ENCODE measurements at places on chromosomes 2 and 18. TPM values are rescaled to one million over a fixed set of nuclear protein-coding genes. Genes with fewer than 3 reads are reported as not detected.
A peak's percentile ranks its signal among the peaks of the same experiment; 100 is the strongest.

GRCh38 chr2:197058777-197059300, 132.3 kb upstream of the PGAP1 start:
- DNase-seq = no peak
- no peaks in the 10 kb centered on the region for H3K27me3 ChIP-seq
- no peak overlapping the region for H3K27ac ChIP-seq
- H3K4me3 ChIP-seq = no peak overlapping the region
- H3K4me1 ChIP-seq = no peaks in the 10 kb centered on the region

DNA sequence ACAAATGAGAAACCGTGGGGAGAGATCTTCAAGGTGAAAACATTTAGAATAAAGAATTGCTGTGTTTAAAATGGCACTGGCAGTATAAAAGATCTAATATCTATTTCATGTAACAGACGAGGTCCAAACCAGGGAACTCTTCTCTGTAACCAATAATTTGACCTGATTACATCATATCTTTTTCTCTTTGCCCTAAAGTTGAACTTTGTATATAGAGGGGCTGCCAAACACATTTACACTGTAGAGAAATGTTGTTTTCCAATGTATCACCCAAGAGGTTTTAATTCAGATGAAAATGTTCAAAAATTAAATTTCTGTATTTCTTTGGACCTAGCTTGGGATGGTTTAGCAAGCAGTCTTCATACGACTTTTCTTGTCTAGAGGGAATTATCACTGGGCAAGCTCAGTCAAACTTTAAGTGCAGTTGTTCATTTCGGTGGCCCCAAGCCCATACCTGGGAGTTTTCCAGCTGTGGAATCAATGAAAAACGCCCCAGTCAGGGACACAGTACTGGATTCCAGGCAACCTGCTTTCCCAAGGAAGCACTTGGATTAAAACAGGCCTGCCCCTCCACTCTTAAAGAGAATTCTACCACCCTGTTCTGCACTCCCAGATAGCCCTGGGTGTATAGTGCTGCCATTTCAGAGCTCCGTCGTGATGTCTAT, 208.5 kb upstream of the FN1 start:
- no peak overlapping the region for H3K27ac ChIP-seq
- H3K27me3 ChIP-seq = no peaks in the 10 kb centered on the region
- no peaks in the 10 kb centered on the region for H3K36me3 ChIP-seq
- no peak overlapping the region for H3K4me3 ChIP-seq

INPP5D gene
- 1.8 TPM for total RNA-seq

DNA sequence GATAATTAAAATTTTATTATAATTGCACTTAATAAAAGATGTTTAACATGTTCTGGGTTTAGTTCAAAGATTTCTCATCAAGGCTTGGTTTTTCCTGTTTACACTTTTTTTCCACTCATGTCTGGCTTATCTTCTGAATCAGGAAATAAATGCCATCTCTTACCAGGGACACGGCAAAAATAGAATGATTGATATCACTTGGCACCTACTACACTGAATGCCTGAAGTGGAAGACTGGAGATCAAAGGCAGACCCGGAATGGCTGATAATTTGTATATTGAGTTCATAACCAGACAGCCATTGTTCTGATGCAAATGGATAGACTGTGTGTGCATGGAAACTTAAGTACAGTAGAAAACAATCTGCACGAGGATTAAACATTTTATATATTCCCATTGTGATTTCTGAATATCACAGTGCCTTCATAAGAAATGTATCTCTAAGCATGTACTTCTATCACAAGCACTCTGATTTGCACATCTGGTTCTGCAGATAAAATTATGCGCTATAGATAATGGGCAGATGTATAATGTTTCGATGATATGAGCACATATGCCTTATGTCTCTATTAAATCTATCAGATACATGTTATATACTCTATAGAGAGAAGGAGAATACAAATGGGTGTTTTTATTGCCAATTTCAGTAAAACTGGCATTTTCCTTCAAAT, 304.8 kb downstream of the RND3 start:
- no peak for DNase-seq
- no peak overlapping the region for H3K4me3 ChIP-seq
- no peak overlapping the region for H3K27ac ChIP-seq
- H3K36me3 ChIP-seq = no peaks in the 10 kb centered on the region
- H3K27me3 ChIP-seq = no peaks in the 10 kb centered on the region

RGPD3 gene
- 0.15 TPM for total RNA-seq

- no peak overlapping the region for H3K4me3 ChIP-seq
- DNase-seq = no peak
- no peaks in the 10 kb centered on the region for H3K4me1 ChIP-seq
- no peaks in the 10 kb centered on the region for H3K36me3 ChIP-seq
- 0 out of 2 replicates have a peak, but pooled peaks cover 4% of the 10 kb centered on the region for H3K27me3 ChIP-seq
Observed at GRCh38 chr2:240215676-240216051, 75.2 kb upstream of the OTOS start.

GRCh38 chr2:191740016-191740419, 62.1 kb downstream of the NABP1 start:
- H3K36me3 ChIP-seq = no peaks in the 10 kb centered on the region
- DNase-seq = no peak
- no peak overlapping the region for H3K4me3 ChIP-seq
- no peaks in the 10 kb centered on the region for H3K27me3 ChIP-seq

- H3K4me1 ChIP-seq = no peaks in the 10 kb centered on the region
- peak; percentile 12 for DNase-seq
- H3K36me3 ChIP-seq = no peaks in the 10 kb centered on the region
Observed at GRCh38 chr2:194383401-194383800, 1273.6 kb upstream of the SLC39A10 start.

DNA sequence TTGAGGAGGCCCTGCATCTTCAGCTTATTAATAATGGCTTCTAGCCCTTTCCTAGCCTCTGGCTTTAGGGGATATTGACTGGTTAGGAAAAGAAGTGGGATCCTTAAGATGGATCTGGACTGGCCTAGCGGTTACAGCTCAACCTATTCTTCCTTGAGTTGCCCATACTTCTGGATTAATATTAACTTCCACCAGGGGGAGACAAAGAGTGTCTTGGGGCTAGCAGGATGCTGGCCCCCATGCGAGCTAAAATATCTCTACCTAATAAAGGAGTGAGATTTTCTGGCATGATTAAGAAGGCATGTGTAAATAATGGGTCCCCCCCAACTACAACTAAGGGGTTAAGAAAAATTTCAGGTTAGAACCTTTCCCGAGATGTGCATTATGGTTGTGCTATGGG, 23.2 kb upstream of the PLA2R1 start:
- no peaks in the 10 kb centered on the region for H3K4me1 ChIP-seq
- no peak overlapping the region for H3K4me3 ChIP-seq
- H3K27me3 ChIP-seq = no peaks in the 10 kb centered on the region
- H3K36me3 ChIP-seq = no peaks in the 10 kb centered on the region

SULT6B1 gene
- total RNA-seq = not detected

IL36B gene
- not detected for total RNA-seq

SIX3 gene
- total RNA-seq = 1.2 TPM

GRCh38 chr18:6482198-6482977, 67.7 kb upstream of the L3MBTL4 start:
- H3K36me3 ChIP-seq = no peaks in the 10 kb centered on the region
- H3K27ac ChIP-seq = no peak overlapping the region
- DNase-seq = no peak
- H3K4me3 ChIP-seq = no peak overlapping the region
- H3K27me3 ChIP-seq = no peaks in the 10 kb centered on the region

GRCh38 chr2:101516823-101517690, 42.1 kb upstream of the RFX8 start:
- H3K27ac ChIP-seq = no peak overlapping the region
- H3K4me1 ChIP-seq = peaks cover 8% of the 10 kb centered on the region
- H3K4me3 ChIP-seq = no peak overlapping the region
- no peaks in the 10 kb centered on the region for H3K36me3 ChIP-seq
- H3K27me3 ChIP-seq = no peaks in the 10 kb centered on the region

DNA sequence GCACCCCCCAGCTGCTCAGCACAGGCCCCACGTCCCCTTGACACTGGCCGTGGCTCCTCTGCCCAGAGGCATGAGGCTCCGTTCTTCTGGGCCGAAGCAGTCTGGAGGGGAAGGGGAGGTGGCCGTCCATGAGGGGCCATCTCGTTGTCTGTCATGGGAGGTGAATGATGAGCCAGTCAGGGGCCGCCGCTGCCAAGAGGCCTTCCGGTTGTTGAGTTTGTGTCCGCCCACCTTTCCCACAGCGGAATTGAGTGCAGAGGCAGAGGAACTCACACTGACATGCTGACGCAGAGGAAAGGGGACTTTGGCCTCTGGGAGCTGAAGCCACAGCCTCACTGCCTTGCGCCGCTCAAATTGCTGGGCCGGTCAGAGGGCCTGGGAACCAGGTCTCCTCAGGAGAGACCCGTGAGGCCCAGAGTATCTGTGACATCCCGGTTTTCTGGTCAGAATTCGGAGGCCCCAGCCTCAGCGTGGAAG, 268.4 kb downstream of the ATAD2B start:
- no peaks in the 10 kb centered on the region for H3K27me3 ChIP-seq
- no peak overlapping the region for H3K27ac ChIP-seq
- DNase-seq = no peak
- no peak overlapping the region for H3K4me3 ChIP-seq

DNA sequence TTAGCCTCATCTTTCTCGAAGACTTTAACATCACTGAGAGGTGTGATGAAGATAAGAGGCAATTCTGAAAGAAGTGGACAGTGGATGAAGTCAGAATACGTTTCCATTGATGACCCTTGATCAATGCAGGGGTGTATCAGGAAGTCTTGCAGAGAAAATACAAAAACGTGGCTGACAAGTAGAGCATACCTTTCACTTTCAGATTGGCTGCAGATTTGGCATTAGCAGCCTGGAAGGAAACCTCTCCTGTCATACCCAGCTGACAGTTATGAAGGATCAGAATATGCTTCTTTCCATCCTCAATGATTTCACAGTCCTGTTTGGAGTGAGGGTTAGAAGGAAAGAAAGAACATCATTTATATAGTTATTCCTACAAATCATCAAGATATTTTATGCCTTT, 152.5 kb downstream of the PLEKHA3 start:
- H3K4me1 ChIP-seq = no peaks in the 10 kb centered on the region
- H3K4me3 ChIP-seq = no peak overlapping the region
- no peak for DNase-seq
- no peaks in the 10 kb centered on the region for H3K36me3 ChIP-seq

Data from HCT116 (cell line).